ENCODE measurements at places on chromosomes 5 and 9.

GRCh38 chr5:180784497-180785097 is 18.0 kb downstream of the MGAT1 start:
- DNase-seq = peak; percentile 27

DNA sequence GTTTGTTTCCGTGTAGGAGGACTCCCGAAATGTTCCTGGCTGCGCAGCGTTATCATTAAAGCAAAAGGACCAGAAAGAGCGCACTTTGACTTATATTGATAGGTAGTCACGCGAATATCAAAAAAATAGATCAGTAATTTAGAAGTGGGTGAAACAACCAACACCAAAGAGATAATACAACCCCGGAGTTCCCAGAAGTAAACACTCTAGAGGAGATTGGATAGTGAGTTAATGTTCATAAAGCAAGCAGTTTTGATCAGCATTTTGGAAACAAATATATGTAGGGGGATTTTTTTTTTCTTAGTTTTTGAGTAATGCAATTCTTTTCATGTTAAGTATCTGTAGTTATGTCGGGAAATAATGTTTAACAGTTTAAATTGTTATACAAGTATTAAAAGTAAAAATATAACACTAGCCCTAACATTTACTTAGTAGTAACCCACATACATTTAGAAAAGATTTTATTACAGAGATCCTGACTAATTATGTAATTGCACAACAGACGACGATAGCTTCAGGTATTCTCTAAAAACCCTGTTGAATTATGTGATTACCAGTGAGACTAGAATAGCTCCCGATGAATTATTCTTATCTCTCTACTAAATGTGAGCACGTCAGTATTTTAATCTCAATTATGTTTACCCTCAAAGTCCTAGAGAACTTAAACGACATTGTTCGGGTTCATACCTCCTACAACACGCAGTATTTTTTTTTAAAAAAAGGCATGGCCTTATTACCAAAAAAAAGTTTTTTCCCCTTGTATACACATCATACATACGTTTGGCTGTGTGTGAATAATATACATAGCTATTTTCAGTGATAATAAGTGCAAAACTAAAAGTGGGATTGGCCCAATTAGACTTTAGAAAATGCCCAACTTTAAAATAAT is 9.4 kb upstream of the NFIB start:
- no peak for DNase-seq

DNA sequence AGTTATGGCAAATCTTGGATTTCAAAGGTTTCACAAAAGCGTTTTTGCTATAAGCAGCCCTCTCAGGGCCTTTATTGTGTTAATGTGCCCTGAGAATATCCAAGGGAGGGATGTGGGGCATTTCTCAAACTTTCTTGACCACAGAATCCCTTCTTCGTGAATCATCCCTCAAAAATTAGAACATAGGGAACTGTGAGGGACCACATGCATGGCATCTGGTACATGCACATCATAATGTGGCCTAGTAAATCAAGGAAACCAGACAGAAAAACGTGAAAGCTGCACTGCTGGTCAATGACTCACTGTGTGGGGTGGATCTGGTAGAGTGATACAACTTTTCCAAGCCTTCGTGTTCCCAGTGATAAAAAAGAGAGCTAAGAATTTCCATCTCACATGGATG is 22.4 kb downstream of the DDX31 start:
- DNase-seq = no peak

DNA sequence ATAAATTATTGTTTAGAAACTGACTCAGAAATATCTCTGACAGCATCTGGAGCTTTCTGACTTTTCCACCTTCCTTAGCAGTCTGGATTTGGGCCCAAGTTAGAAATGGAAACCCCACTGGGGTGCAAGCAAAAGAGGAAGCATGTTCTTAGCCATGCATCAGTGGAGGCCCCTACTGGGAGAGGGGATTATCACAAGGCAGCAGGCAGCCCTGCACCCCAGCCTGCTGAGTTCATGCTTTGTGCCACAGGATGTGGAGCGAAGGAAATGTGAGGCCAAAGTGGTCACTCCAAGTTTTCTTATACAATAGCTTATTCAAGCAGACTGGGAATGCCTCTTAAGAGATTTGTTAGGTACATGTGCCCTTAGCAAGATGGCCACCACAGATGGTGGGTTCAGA is 146.5 kb upstream of the TLX3 start:
- no peak for DNase-seq

DNA sequence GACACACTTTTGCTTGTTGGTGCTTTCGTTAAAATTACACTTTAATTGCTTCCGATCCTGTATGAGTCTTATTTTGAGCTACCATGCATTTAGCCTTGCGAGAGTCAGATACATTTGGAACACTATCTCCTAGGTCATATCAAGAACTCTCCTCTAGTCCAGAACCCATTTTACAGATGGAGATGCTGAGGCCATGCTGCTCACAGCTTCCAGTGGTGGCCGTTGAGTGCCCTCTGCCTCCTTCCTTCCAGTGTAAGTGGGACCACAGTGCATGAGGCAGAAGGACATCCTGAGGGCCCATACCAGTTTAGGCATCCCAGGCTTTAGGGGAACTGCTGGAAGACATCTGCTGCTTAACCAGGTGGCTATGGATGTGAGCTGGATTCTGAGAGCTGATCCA is 6.9 kb downstream of the CCNI2 start:
- no peak for DNase-seq

DNA sequence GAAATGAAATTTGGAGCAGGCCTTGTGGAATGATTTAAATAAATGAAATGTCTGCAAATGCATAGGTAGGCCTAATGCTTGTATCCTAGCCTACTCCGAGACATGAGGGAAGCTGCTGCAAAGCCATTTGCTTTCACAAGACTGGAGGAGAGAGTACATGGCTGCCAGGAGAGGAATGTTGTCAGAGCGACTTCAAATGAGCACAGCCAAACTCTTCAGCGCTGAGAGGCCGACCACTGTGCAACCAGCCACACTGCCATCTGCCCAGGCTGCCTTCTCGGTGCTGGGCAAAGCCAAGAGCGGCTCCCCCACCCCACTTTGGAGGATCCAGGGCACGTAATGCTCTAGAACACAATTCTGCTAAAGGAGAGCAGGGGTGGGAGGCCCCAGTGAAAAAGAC is 122.6 kb downstream of the RASEF start:
- DNase-seq = no peak

GRCh38 chr5:167244583-167244982 is 1046.9 kb upstream of the WWC1 start:
- no peak for DNase-seq

GRCh38 chr9:96612105-96612965 is 7.3 kb downstream of the CDC14B start:
- no peak for DNase-seq

DNA sequence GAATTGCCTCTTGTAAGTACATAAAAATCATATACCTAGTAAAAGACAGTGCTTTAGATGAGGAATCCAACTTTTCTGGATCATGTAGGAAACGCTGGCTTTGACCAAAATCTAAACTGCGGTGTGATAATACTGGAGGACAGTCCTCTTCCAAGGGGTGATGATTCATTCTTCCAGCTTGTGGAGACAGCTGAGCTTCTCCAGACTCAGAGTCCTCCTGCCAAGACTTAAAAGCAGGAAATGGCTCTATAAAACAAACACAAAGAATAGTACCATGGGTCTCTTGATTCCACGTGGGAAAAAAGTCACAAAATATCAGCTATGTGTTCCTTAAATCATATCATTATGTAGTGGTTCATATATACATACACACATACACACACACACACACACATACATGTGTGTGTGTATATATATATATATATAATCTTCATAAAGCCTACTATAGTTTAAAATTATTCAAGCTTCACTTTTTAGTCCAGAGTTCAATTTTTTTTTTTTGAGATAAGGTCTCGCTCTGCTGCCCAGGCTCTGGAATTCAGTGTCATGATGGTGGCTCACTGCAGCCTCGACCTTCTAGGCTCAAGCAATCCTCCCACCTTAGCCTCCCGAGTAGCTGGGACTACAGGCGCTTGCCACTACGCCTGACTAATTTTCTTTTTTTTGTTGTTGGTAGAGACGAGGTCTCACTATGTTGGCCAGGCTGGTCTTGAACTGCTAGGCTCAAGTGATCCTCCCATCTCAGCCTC is 65.0 kb downstream of the PKD2L2 start:
- no peak for DNase-seq

GRCh38 chr9:104073770-104074133 is 20.4 kb upstream of the SMC2 start:
- DNase-seq = no peak

GRCh38 chr5:16628376-16628775 is 11.6 kb upstream of the RETREG1 start:
- DNase-seq = no peak

DNA sequence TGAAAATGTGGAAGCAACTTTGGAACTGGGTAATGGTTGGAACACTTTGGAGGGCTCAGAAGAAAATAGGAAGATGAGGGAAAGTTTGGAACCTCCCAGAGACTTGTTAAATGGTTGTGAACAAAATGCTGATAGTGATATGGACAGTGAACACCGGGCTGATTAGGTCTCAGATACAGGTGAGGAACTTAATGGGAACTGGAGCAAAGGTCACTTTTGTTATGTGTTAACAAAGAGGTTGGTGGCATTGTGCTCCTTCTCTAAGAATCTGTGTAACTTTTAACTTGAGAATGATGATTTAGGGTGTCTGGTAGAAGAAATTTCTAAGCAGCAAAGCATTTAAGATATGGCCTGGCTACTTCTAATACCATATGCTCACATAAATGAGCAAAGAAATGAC is 36.4 kb upstream of the CXCL14 start:
- no peak for DNase-seq

GRCh38 chr9:32161720-32162119 is 222.7 kb upstream of the ACO1 start:
- DNase-seq = no peak

GRCh38 chr9:86946201-86947145 is 833 bp downstream of the GAS1 start:
- DNase-seq = no peak

DNA sequence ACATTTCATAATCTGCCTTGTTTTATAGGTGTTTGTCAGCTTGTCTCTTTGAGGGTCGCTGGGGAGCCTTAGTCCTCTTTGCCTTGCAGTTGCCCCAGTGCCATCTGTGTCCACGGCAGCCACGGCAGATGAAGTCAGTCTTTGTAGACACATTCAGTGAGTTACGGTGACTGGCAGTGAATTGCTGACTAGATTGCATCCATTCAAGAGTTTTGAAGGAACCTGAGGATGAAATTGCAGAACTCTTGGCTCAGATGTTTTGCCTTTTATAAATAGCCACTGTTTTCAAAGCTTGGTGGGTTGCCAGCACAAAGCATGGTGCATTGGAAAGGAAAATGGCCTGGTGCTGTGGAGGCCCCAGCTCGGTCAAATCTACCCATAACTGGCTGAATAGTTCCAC is 125.6 kb downstream of the TRIO start:
- DNase-seq = no peak

GRCh38 chr5:178392386-178392785 is 159.8 kb upstream of the PHYKPL start:
- DNase-seq = no peak

DNA sequence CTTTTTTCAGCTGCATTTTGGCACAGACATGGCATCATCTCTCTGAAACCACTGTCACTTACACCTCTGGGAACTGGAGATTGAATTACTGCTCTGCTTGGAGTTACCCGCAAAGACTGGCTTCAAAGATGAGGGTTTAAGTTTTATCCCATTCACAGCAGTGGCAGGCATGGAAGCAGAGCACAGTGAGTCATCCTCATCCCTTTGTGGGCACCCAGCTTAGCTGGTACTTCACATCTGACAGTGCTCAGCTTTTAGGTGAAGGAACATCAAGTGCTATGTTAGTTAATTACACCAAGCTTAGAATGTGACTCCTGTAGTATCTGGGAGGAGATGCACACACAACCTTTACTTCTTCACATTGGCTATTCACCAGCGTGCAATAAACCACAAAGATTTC is 24.8 kb upstream of the ALDH1A1 start:
- no peak for DNase-seq

GRCh38 chr5:41284938-41285337 is 71.6 kb upstream of the C6 start:
- no peak for DNase-seq

- DNase-seq = no peak
Measured at GRCh38 chr5:171705036-171705435, 80.6 kb upstream of the SMIM23 start.

- DNase-seq = no peak
Measured at GRCh38 chr5:119860463-119860862, 231.1 kb downstream of the FAM170A start.

DNA sequence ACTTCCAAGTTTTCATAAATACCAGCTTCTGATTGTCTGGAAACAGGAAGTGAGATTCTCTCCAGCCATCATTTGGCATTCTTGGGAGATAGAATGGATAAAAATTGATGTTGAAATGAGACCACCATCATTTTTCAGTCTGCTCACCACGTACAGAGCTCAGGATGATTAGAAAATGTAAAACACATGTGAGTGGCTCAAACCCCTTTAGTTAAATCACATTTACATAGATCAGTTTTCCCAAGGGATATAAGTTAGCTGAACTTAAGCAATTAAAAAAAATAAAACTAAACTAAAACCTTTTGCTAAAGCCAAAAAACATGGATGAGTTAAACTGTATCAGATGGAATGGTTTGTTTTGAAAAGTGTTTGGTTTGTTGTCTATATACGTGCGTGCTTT is 37.1 kb upstream of the GDNF start:
- DNase-seq = no peak

GRCh38 chr9:69295872-69296552 is 29.0 kb upstream of the ENTREP1 start:
- no peak for DNase-seq

GRCh38 chr9:108547411-108548135 is 308.2 kb downstream of the ACTL7B start:
- no peak for DNase-seq

DNA sequence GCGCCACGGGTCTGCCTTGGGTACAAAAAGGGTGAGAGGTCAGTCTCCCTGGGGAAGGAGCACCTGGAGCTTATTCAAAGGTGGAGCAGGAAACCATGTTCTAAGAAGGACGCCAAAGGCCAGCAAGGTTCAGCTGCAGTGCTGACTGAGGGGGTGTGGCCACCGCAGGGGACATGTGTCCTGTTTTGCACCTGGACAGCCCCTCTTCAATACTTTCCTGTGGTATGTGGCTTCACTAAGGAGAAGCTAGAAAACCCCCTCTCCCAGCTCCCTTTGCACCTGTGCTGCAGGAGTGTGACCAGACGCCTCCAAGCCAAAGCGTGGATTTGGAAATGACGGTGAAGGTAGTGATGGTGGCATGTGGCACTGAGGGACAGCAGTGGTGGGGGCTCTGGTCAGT is 23.6 kb downstream of the TRIM14 start:
- no peak for DNase-seq

- DNase-seq = no peak
Measured at GRCh38 chr9:137370865-137371520, 52.0 kb downstream of the EXD3 start.

- no peak for DNase-seq
Measured at GRCh38 chr5:143402553-143403333, 743 bp downstream of the NR3C1 start.

GRCh38 chr5:23613566-23613965 is 106.2 kb downstream of the PRDM9 start:
- DNase-seq = no peak

DNA sequence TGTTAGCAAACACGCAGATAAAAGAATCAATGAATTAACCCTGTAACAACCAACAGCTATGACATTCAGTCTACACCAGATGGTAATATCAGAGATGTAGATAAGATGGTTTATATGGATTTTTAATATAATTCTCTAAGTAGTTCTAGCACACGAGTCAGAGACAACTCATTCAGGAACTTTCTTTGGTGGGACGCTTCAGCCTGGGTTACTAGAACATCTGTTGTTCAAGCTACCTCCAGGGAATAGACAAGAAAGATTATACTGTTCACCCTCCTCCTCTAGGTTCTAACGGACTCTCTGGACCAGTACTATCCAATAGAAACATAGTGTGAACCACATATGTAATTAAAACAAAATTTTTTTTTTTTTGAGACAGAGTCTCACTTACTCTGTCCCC is 73.8 kb downstream of the RAPGEF1 start:
- DNase-seq = no peak

Measured in NCI-H187 (cell line).